Activated CD8-positive, alpha-beta memory T cell treated with anti-CD3 and anti-CD28 coated beads for 4 hours (primary cell): ENCODE measurements at places on chromosomes 3 and 15.

- DNase-seq = no peak
Measured at GRCh38 chr3:136186846-136187245, 9.3 kb downstream of the MSL2 start.

GRCh38 chr3:66761093-66761780, 236.9 kb upstream of the KBTBD8 start:
- DNase-seq = no peak

DNA sequence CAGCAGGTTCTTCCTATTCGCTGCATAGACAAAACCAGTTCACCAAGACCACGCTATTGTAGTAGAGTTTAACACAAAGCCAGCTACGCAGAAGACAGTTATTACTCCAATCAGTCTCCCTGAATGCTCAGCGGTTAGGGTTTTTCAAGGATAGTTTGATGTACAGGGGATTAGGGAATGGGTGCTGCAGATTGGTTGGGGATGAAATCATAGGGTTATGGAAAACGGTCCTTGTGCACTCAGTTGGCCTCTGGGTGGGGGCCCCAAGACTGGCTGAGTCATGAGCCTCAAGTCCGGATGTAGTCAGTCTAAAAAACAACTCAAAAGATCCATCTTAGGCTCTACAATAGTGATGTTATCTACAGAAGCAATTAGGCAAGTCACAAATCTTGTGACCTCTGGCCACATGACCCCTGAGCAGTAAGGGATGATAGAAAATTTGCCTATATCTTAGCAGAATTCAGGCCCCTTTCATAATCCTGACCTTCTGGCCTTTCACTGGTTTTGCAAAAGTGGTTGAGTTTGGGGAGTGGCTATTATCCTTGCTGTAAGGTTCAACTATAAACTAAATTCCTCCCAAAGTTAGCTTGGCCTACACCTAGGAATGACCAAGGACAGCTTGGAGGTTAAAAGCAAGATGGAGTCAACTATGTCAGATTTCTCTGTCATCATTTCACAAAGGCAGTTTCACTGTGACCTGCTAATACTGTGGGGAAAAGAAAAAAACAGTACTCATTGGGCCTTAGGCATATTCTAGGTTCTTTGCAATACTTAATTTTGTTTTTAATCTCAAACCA, 57.7 kb downstream of the LIPC start:
- no peak for DNase-seq

- no peak for DNase-seq
Measured at GRCh38 chr3:38738630-38739395, 77.2 kb downstream of the SCN10A start.

GRCh38 chr3:105752791-105753415, 115.9 kb downstream of the CBLB start:
- DNase-seq = no peak

DNA sequence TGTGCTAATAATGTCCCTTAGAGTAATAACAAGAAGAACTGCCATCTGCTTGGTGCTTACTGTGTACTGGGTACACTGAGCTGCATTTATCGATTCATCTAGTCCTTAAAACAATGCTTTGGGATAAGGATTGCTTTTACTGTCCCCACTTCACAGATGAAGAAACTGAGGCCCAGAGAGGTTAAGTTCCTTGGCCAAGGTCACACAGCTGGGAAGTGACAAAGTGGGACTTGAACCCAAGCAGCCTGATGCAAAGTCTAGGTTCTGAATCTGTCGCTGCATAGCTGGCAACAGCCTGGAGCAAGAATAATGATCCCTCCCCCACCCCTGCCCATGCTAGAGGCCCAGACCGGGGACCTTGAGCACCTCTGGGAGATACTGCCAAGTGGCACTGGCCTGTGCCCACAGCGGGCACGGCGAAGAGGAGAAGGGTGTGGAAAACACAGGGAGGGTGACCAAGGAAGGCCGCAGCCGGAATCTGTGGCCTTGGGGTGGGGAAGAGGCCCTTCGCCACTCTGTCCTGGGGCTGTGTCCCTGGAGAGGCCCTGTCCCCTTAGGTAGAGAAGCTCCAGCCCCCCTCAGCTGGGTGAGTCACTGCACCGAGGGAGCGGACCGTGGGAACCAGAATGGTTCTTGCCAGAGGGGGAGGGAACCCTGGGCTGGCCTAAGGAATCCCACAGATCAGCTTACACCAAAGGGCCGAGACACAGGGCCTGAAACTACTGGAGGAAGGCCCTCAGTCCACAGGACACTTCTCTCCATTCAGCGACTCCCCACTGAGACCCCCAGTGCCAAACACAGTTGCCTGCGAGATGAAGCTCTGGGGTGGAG, 3.5 kb downstream of the PLXND1 start:
- DNase-seq = no peak

DNA sequence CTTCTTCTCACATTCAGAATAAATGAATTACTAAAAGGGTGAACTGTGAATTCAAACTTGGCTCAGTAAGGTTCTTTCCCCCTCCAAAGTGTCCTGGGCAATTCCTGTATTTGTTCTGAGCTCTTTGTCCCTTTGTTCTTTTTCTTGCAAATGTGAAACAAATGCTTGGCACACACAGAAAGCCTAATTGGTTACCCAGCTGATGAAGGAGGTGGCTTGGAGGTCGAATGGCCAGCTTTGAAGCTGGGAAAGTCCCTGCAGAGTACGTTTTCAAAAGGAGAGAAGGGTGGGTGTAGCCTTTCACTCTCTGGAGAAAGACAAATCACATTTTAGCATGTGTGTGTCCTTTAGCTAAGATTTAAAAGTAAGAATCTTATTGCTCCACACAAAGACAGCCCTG, 154.4 kb downstream of the PEX5L start:
- no peak for DNase-seq

GRCh38 chr3:73536336-73536895, 88.3 kb downstream of the PDZRN3 start:
- no peak for DNase-seq

GRCh38 chr3:170437696-170438407, 19.2 kb downstream of the CLDN11 start:
- no peak for DNase-seq

DNA sequence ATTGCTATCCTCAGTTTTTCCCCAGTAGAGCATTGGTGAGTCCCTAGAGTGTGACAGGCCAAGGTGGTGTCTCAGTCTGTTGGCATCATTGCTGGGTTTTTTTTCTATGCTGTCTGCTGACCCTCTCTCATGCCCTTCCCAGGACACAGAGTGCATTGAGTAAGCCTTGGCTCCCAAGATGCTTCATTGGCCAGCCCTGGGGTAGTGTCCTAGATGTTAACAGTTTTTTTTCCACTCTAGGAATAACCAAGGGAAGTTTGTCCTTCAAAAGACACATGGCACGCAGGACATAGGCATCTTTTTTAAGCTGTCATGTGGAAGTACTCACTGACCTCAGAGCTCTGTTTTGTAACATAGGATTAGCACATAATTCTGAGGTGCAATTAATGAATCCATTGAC, 19.5 kb downstream of the ADAMTSL3 start:
- no peak for DNase-seq

GRCh38 chr15:65824031-65824743, 32.1 kb upstream of the DENND4A start:
- DNase-seq = no peak

DNA sequence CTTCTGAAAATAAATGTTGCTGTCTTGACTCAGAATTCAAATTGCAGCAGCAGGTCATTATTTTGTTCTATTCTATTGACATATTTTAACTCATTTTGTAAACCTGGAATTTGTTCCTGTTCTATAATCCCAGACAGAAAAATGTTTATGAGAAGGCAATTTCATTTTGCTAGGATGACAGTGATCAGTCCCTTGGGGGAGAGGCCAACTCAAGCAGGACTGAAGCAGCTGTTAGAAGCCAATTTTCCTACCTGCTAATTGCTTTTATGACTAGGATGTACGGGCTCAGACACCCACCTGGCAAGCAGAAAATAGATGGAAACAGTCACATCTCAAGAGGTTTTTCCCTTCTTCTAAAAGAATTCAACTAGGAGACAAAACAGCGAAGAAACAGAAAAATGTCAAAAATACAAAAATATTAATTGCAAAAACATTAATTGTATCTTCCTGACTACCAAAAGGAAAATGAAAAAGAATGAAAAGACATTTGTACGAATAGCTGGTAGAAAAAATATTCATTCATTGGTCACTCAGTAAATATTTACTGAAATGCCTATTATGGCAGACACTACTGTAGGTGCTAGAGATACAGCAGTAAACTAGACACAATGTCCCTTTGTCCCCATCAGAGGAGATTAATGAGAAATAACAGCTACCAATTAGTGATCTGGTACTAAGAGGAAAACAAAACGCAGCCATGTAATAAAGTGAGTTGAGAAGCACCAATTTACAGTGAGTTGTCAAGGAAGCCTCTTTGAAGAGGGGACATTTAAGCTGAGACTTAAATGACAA, 73.5 kb downstream of the PEAK1 start:
- no peak for DNase-seq

DNA sequence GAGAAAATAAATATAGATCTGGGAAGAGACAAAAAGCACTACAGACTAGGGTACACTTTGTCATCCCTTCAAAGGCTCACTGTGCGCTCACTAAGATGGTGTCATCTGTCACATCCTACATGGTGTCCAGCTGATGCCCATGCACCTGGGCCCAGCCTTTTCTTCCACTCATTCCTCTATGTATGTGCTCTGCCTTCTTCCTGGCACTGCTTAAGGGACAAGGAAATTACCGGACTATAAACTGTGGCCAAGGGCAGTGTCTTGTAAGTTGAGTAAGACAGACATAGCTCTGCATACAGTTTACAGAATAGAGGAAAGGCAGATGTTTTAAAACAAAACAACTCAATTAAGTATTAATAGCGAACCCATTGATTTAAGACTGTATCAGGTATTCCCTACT, 52.9 kb downstream of the ARHGAP31 start:
- no peak for DNase-seq
